Stimulated activated CD4-positive, alpha-beta T cell treated with anti-CD3 and anti-CD28 coated beads, Interleukin-12 subunit alpha, Interleukin-12 subunit beta, amount 100 ng/mL, for 48 hours (primary cell): ENCODE measurements at places on chromosomes 11 and 22.

DNA sequence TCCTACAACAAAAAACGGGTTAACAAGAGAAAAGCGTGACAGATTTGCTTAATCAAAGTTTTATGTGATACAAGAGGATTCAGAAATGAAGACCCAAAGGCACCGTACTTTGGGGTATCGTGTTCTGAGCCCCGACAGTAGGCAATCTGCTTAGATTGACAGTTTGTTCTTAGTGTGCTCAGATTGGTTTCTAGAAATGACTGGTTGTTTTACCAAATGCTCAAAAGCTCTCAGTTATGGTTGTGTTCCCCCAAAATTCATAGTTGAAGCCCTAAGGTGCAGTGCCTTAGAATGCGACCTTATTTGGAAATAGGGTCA lies 102.7 kb downstream of the RASSF10 start:
- DNase-seq: no peak

DNA sequence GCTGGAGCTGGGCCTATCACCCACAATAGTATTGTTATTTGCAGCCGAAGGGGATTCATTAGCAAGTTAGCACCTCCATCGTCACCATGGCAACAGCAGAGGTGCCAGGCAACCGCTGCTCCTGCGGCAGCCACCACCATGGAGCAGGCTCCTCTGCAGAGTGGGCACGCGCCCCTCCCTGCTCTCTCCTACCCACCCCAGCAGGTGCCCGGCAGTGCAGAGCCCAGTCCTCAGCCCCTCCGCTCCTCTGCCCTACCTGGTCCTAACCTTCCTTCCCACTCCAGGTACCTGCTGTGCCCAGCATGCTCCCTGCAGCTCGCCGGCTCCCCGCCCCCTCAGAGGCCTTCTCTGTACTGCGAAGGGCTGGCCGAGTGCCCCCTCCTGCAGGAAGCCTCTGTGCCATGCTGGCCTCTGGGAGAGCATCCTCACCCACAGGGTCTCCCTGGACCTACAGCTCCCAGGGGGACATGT lies 3.6 kb downstream of the DUSP8 start:
- no peak for DNase-seq

GRCh38 chr11:75893251-75893650 lies 78.2 kb downstream of the UVRAG start:
- DNase-seq: no peak

DNA sequence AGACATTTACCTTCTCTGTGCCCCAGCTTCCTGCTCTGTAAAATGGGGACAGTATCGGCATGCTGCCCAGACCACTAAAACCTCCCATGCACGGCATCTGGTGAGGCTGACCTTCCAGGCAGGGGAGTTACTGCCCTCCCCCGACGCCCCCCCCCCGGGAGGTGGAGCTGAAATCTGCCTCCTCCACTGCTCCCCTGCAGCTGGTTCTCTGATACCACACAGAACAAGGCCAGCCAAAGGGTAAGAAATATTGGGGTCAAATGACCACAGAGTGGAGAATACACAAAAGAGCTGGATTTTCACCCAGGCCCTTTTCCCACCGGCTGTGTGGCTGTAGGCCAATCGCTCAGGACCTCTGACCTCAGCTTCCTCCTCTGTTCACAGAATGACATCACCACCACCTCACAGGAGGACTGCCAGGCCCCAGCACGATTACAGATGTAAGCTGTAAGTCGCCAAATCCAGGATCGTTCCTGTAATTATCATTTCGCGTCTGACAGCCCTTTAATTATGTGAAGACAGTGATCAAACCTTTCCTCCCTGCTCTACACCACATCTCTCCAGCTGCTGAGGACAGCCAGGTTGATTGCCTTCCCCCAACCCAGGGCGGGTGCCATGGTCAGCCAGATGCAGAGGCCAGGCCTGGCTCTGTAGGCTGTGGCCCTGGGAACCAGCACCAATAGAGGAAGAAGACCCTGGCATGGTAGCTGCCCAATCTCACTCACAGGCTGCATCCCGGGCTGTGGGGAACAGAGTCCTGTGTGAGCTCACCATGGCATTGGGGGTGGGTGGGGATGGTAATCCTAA lies 35.7 kb upstream of the KLHL35 start:
- no peak for DNase-seq

GRCh38 chr11:10205928-10206327 lies 88.1 kb downstream of the SBF2 start:
- no peak for DNase-seq

GRCh38 chr22:26045860-26046259 lies 123.4 kb upstream of the SEZ6L start:
- no peak for DNase-seq

DNA sequence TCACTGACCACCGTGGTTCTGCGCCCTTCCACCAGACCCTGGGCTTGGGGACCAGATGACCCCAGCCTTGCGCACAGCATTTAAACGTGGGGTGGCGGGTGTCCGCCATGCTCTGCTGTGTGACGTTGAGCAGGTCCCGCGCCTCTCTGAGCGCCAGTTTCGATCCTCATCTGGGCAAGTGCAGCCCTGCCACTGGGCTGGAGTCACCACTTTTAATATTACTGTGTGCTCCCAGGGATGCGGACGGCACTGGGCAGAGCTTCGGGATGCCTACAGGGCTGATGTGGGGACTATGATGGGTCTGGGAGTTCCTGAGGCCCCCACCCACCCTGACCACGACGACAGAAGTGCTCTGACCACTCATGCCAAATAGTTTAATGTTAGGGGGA lies 1.2 kb upstream of the NUDT8 start:
- DNase-seq: no peak

GRCh38 chr11:60912851-60913528 lies 968 bp upstream of the TMEM109 start:
- DNase-seq: no peak

GRCh38 chr11:106957030-106957482 lies 61.2 kb downstream of the GUCY1A2 start:
- no peak for DNase-seq

DNA sequence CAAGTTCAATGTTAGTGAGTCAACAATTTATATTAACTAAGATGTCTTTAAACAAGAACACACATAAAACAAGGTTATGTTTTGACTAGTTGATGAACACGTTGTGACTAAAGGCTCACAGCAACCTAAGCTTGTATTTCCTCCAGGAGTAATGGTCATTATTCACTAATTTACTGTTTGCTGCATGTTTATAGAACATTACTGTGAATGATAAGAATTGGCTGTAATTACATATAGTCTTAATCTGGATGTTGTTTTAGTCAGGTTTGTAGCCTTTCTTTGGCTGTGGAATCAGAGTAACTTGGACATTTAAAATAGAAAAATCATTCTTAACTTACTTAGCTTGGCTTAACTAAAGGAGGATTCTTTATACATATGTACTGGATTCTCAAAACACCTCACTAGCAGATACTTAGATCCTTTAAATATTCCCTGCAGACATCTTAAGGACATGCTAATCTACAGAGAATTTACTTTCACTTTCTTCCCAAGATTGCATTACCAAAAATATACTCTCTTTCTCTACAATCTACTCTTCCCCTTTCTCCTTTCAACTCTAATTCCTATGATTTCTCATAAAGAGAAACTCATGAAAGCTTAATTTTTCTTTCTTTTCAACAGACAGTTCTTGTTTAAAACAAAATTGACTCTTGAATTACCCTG lies 319.7 kb upstream of the CTSC start:
- DNase-seq: no peak

- DNase-seq: no peak
These were observed 1.7 kb upstream of the TXNRD2 start for GRCh38 chr22:19943082-19944026.

GRCh38 chr11:112085822-112086421 lies 634 bp downstream of the TIMM8B start:
- peak; percentile 40 for DNase-seq

GRCh38 chr11:78190871-78191538 lies 2.3 kb downstream of the USP35 start:
- no peak for DNase-seq

GRCh38 chr11:134342572-134343340 lies 11.0 kb downstream of the GLB1L2 start:
- no peak for DNase-seq

DNA sequence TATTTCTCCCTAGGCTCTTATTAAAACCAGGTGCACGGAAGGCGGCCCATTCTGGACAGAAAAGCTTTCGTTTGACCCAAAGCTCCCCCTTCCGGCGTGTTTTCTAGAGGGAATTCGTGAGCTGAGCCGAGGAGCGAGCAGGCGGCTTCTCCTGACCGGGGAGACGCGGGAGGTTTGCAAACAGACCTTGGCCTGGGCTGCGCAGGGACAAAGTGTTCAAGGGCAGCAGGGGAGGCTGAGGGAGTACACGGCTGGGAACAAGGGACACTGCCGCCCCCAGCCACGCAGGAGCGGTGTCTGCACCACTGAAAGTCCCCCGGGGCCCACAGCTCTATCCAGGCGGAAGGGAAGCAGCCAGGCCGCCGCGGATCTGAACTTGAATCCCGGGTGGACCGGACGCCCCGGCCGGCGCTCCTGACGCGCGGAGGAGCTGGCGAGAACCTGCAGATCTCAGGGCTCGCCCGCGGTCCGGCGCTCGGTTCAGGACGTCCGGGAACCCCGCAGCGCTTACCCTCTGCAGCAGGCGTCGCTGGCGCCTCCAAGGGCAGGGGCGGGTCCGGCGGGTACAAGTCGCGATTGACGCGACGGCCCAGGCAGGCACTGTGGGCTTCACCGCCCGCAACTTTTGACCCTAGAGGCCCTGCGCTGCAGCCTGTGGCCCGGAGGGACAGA lies 101.9 kb downstream of the WT1 start:
- DNase-seq: peak; percentile 25

- DNase-seq: no peak
These were observed 24.1 kb upstream of the RNASEH2C start for GRCh38 chr11:65744699-65745042.

DNA sequence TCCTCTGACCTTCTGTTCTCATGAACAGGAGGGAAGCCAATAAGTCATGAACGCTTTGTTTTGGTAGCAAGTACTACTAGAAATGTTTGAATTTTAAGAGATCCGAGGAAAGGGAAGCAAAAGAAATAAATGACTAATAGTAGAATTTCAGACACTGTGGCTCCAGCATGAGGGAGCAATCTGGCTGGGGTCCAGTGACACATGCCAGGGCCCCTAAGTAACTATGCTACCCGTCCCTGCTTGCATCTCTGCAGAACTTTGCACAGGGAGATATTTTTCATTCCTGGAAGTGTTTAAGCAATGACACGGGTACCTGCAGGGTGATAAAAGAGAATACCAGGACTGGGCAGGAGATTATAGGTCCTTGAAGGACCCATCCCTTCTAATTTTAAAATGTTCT lies 7.3 kb upstream of the ADAMTS8 start:
- no peak for DNase-seq

GRCh38 chr22:20639343-20639742 lies 131.9 kb downstream of the MED15 start:
- no peak for DNase-seq

- DNase-seq: no peak
These were observed 7.9 kb downstream of the ADORA2A start for GRCh38 chr22:24435323-24435645.

DNA sequence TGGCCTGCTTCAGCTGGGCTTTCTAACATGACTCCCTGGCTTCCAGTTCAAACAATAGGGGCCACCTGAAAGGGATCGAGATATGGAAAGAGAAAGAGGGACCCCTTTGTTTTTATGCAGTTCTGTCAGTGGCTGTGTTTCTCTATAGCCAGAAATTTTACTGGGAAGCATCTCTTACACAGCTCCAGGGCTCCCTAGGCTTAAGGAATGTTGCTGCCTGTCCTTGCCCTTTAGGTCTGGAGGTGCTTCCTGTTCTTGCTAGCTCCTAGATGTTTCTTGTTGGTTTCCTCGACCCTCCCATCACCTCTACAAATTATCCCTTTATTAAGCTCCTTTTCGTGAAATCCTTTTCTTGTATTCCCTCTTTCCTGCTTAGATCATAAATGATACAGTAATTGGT lies 21.8 kb upstream of the OR56A1 start:
- DNase-seq: no peak

DNA sequence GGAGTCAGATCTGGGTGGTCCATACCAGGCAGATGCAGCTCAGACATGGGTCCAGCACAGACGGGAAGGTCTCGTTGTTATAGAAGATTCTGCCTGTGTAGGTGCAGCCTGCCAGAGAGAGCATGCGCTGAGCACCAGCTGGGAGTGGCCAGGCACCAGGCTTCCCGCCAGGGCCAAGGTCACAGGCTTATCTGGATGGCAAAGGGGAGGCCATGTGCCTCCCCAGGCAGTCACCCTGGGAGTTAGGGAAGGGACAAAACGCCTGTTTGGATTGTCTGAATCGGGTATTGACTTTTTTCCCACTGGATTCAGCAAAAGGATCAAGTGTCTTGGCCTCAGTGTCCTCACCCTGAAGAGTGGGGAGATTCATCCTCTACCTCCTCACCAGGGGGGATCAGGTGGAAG lies 26.5 kb downstream of the PGA5 start:
- no peak for DNase-seq

DNA sequence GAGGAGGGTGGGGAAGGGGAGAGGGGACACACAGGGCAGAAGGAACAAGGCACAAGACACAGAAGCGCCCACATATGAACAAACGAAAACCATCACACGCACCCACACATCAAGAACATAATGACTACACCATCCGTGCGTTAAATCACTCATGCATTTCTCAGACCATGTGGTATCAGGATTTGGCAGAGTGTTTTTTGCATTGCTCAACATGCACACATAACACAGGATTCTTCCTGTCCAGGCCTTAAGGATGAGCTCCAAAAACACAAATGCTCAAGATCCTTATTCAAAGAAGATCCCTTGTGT lies 309.5 kb downstream of the CADM1 start:
- no peak for DNase-seq

DNA sequence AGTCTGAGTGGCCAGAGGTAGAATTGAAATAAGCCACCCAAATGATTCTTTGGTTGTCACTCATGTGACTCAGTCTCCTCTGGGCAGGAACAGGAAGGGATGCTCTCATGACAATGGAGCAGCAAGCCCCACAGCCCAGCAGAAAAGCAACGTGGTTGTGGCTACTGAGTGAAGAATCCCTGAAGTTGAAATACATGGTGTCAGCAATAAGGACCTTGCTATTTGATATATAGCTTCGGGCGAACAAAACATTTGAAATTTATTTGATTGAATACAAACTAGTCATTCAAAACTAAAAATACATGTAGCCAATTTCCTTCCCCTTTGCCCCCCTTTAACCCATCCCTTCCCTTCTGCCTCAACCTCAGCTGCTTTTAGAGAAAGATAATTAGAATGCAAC lies 14.5 kb upstream of the DTX4 start:
- DNase-seq: no peak

DNA sequence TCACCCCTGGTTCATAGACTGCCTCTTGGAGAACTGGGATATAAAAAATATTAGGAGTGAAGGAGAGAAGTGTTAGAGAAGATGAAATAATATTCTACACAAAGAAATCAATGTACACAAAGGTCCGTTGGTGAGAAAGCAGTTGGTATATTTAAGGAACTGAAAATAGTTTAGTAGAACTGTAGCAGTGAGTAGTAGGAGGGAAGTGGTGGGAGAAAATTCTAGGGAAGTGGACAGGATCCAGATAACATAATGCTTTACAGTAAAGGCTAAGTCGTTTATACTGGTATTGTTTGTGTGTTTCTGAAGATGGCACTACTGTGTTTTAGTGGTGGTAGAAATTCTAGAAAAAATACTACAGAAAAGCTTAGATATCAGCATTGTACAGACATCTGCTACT lies 120.8 kb upstream of the CHORDC1 start:
- DNase-seq: no peak
